ENCODE measurements at places on chromosomes 5 and 9.

DNA sequence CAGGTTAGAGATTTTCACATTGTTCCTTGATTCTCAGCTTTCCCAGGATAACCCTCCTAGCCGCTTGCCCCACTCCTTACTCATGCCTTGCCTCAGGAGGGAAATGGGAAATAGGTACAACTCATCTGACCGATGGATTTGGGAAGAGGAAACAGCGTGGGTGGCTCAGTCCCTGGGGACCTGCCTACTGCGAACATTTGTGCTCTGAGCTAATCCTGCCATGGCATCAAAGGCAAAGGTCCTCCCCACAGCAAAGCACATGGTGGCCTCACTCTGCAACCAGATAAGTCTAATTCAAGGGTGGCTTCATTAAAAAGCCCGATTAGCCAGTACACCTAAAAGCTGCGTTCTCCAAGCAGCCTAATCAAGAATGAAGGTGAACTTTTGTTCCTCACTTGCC is 82.4 kb upstream of the ADRA1B start:
- no peak for DNase-seq

DNA sequence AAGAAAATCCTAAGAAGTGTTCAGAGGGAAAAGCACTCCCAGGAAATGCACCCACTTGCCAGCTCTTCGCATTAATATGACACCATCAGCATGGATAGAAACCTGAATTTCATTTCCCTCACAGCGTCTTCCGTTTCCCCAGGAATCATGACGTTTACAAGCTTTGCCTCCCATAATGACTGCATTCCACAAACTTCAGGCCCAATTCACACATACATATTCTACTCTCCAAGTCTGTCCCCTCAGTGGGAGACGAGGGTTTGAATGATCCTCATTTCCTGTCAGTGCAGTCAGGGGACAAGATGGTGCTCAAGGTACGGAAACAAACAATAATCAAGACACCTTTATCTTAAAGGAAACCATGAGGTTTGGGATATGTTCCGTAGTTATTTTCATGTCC is 44.9 kb upstream of the MAN2A1 start:
- no peak for DNase-seq

DNA sequence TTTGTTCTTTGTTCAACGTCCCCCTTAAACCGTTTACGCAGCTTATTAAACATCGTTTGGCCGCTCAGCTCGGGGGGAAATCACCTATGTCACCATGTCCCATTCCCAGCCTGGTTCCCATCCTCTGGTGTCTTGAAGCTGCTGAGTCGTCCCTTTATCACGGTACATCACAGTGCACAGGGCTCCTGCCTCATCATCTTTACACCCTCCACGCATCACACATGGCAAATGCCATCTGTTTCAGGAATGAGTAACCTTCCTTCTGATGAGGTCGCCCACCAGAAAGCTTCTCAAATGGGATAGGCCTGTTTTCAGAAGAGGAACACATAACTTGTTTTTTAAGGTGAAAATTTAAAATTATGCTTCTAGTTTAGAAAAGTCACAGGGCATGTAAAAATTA is 7.9 kb upstream of the LHX6 start:
- DNase-seq: no peak

- no peak for DNase-seq
Measured at GRCh38 chr5:29719171-29719570, 1474.3 kb upstream of the CDH6 start.

- DNase-seq: no peak
Measured at GRCh38 chr5:83197326-83197967, 120.1 kb downstream of the XRCC4 start.

GRCh38 chr5:114367029-114367428 is 5.2 kb downstream of the KCNN2 start:
- no peak for DNase-seq

DNA sequence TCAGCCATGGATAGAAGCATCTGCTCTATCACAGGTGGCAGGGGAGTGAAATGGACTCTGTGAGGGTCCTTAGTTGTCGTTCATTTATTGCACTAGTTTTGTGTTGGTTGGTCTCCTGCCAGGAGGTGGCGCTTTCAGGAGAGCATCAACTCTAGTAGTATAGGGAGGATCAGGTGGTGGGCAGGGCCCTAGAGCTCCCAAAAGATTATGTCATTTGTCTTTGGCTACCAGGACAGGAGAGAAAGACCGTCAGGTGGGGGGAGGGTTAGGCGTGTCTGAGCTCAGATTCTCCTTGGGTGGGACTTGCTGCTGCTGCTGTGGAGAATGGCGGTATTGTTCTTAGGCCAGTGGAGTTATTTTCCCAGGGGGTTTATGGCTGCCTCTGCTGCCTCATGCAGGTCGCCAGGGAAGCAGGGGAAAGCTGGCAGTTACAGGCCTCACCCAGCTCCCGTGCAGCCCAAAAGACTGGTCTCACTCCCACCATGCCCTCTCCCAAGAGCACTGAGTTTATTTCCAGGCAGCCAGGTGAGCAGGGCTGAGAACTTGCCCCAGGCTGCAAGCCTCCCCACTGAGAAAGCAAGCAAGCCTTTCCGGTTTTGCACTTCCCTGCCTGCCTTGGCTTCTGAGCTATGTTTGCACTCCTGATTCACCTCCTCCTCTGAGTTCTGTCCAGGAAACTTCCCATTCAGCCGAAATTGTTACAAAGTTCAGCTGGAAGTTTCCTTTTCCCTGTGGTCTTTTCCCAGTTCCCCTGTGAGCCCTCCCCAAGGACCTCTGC is 317.3 kb downstream of the TAF11L14 start:
- no peak for DNase-seq

- DNase-seq: no peak
Measured at GRCh38 chr9:116990592-116990991, 303.5 kb downstream of the TRIM32 start.

DNA sequence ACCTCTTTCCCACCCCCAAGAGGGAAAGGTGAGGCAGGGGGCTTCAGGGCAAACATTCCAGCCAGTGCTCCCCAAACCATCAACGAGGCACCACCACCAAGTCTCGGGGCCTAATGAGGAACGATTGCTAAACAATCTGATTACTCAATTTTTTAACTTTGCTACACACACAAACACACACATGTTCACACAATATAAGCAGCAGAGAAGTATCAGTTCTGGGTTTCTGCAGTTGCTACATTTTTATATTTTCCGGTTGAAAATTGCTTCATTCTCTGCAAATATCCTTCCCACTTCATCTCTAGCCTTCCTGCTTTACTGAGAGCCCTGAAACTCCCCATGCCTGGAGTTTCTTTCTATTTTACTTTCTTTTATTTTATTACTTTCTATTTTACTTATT is 60.2 kb downstream of the FEM1C start:
- DNase-seq: no peak

GRCh38 chr9:90943341-90943740 is 141.7 kb downstream of the SYK start:
- DNase-seq: no peak

GRCh38 chr9:134177186-134177585 is 12.8 kb upstream of the RNU6ATAC start:
- no peak for DNase-seq

Data from stimulated activated CD4-positive, alpha-beta T cell treated with anti-CD3 and anti-CD28 coated beads, Interleukin-2, amount 100 ng/mL, for 4 hours (primary cell).